ENCODE measurements at places on chromosomes 6 and 20.
A peak's percentile ranks its signal among the peaks of the same experiment; 100 is the strongest.

DNA sequence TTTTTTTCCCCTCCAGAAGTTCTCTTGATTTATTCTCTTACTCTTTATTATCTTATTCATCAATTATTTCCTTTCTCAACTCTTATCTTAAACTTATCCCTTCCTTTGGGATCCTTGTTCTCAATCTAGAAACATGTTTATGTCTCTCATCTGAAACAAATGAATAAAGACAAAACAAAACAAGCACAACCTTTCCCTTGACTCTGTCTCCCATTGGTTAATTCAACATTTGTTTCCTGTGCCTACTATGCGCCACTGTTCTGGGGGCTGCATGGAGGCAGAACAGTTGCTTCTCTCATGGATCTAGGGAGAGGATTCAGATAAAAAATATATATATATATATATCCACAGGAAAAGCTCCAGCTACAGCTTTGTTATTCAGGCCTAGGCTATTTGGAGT is 5.2 kb upstream of the MRAP2 start:
- DNase-seq, result no peak

DNA sequence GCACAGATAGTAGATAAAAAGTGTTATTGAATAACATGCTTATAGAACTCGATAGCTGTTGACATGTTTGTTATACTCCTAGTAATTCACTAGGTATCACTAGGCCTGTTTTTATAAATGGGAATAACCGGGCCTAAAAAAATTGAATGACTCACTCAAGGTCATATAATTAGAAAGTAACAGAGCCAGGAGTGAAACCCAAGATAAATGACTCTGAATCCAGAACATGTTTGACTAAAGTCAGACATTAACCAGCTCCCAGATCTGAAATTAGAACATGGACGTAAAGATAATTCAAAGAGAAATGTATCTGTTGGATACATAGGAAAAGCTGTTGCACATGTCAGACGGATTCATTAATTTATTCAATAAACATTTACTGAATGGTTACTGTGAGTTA is 26.9 kb downstream of the RGS17 start:
- peak; percentile 7 for DNase-seq

DNA sequence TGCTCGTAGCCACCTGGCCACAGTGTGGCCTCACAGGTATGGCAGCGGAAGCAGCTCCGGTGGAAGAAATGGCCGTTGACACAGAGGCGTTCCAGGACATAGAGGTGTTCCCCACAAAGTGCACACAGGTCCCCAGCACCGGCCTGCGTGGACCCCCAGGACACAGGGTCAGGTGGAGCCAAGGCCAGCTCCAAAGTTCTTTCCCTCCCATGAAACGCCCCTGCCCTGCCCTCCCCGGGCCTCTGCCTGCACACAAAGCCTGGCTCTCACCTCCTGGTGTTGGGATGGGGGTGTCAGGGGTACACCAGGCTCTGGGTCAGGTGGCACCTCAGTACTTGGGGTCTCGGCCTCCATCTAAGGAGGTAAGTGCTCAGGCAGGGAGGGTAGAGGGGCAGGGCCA is 6.6 kb downstream of the SMPD2 start:
- DNase-seq, result no peak

DNA sequence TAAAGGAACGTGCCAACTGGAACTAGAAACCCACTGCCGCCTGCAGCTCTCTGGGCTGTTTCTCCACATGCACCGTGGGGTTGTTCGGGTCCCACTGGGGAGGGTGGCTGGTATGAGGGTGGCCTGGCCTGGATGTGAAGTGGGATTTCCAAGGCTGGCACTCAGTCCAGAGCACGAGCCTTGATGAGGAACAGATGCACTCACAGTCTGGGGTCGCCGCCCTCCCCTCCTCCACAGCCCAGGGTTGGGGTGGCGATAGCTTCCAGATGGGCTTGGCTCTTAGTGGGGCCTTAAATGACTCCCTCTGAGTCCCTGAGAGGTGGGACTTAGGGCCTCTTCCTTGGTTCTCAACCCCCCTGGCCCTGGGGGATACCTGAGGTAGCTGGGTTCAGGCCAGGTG is 30.7 kb upstream of the ANGPT4 start:
- DNase-seq, result no peak

- peak; percentile 60 for DNase-seq
These were observed 146.3 kb upstream of the RNF24 start for GRCh38 chr20:4161401-4162251.

GRCh38 chr6:33430991-33431879 is 11.4 kb downstream of the SYNGAP1 start:
- peak; percentile 15 for DNase-seq

- DNase-seq, result no peak
These were observed 15.7 kb upstream of the HLA-DQB2 start for GRCh38 chr6:32779036-32779435.

- DNase-seq, result no peak
These were observed 127.4 kb downstream of the PFDN4 start for GRCh38 chr20:54335299-54335698.

GRCh38 chr6:92433911-92434310 is 985.4 kb downstream of the EPHA7 start:
- no peak for DNase-seq

DNA sequence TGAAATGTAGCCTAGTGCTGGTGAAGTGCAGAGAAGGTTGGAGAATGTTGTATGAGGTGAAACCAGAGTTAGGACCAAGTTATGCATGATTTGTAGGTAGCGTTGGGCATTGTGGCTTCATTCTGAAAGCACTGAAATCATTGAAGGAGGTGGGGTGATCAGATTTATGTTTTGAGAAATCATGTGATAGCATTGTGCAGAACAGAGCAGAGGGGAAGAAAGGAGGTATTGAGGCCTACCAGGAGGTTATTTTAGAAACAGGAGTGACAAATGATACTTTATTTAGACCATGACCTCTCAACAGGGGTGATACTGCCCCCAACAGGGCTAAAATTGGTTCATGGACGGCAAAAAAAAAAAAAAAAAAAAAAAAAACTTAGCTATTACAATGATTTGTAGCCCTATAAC is 15.6 kb upstream of the HMGN3 start:
- DNase-seq, result no peak

DNA sequence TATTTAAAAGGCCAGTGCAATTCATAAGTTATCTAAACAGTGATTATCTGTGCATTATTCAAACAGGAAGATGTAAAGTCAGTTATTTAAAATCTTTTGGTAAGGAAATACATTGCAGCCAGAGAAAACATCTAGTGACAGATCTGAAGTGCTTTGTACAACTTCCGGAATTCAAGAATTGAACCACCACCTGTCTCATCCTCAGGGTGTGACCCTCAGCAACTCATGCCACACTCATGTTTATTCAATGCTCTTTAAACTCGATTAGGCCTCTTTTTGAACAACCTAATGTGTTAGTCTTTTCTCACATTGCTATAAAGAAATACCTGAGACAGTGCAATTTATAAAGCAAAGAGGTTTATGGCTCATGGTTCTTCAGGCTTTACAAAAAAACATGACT is 62.6 kb upstream of the GGTLC1 start:
- DNase-seq, result no peak

GRCh38 chr6:3911614-3912336 is 62.6 kb downstream of the FAM50B start:
- peak; percentile 89 for DNase-seq

- DNase-seq, result no peak
These were observed 1.4 kb upstream of the MICAL1 start for GRCh38 chr6:109456710-109457561.

- no peak for DNase-seq
These were observed 23.0 kb downstream of the SLC35D3 start for GRCh38 chr6:136945072-136945471.

DNA sequence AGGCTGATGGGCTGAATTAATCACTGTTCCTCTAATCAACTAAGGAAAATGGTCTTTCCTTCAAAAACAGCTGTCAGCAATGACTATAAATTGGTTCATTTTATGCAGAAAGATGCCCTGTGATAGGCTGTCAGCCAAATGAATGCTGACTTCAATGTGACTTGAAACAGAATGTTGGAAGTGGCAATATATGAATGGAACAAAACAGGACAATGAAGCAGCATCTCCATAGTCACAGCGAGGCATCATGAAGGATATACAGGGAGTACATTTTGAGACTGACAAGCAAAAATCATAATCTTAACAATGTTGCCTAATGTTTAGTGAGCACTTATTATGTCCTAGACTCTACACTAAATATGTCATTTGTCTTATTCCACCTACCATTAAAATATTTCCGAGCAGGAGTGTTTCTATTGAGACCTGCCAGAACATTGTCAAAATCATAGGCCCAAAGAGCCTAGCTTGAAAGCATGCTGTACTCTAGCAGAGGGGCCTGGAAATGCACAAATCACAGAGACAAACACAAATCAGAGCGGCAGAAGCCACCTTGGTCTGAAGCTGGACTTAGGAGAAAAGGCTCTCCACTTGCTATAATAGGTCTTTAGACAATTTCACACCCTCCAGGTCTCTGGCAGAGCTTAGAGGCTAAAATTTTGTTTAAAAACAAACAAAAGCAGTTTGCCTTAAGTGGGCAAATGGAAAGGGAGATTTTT is 63.3 kb downstream of the FAM50B start:
- no peak for DNase-seq
